Nasal cavity respiratory epithelium epithelial cell of viscerocranial mucosa (primary cell): ENCODE measurements at places on chromosomes 5 and 9. TPM values are rescaled to one million over a fixed set of nuclear protein-coding genes. Genes with fewer than 3 reads are reported as not detected.

Gene MAP1B
- 15.4 and 21.9 TPM in 2 replicates for total RNA-seq

Gene LCN2
- 49.6 and 128 TPM in 2 replicates for total RNA-seq

Gene ACOT12
- total RNA-seq = 0.07 TPM in 1 of 2 replicates, not detected in the other

Gene GABRA6
- total RNA-seq = not detected in 2 replicates

Gene SOX30
- total RNA-seq = under 0.01 TPM in 1 of 2 replicates, not detected in the other

Gene PHYHD1
- 1.3 and 1.7 TPM in 2 replicates for total RNA-seq

Gene PHF24
- total RNA-seq = 0.14 and 0.68 TPM in 2 replicates

Gene SAPCD2
- 0.85 and 2.1 TPM in 2 replicates for total RNA-seq

Gene ADAMTS16
- total RNA-seq = not detected in 2 replicates

Gene SAXO1
- total RNA-seq = under 0.01 TPM in 1 of 2 replicates, not detected in the other

Gene PIP5KL1
- total RNA-seq = 4.1 and 4.3 TPM in 2 replicates

Gene ARL14EPL
- total RNA-seq = not detected in 2 replicates

Gene QRFP
- total RNA-seq = not detected in 2 replicates

Gene PTGDS
- not detected in 2 replicates for total RNA-seq

Gene CDC26
- total RNA-seq = 20.5 and 23.8 TPM in 2 replicates

Gene FCN2
- not detected in 2 replicates for total RNA-seq

Gene SLC6A19
- total RNA-seq = not detected in 2 replicates

Gene PAEP
- total RNA-seq = not detected in 2 replicates

Gene POU5F2
- 0.34 and 1.7 TPM in 2 replicates for total RNA-seq
